ENCODE measurements at places on chromosomes 3 and 15. TPM values are rescaled to one million over a fixed set of nuclear protein-coding genes. Genes with fewer than 3 reads are reported as not detected.

ANKUB1 gene
- total RNA-seq = not detected

CHRM5 gene
- not detected for total RNA-seq

C3orf20 gene
- total RNA-seq = not detected

MYZAP gene
- total RNA-seq = 0.06 TPM

ITIH1 gene
- total RNA-seq = not detected

OXTR gene
- 8.4 TPM for total RNA-seq

BCHE gene
- total RNA-seq = 1.1 TPM

POPDC2 gene
- total RNA-seq = 0.06 TPM

TICRR gene
- total RNA-seq = 13.1 TPM

NEK10 gene
- total RNA-seq = 0.06 TPM

FANCI gene
- total RNA-seq = 49.4 TPM

GCNT3 gene
- 8.5 TPM for total RNA-seq

CP gene
- not detected for total RNA-seq

VGLL3 gene
- total RNA-seq = 7.9 TPM

OGG1 gene
- total RNA-seq = 27.4 TPM

IMPG2 gene
- total RNA-seq = under 0.01 TPM

ARL6IP5 gene
- 114 TPM for total RNA-seq

TGM4 gene
- total RNA-seq = not detected

CCNDBP1 gene
- total RNA-seq = 54.5 TPM

ZBED2 gene
- total RNA-seq = 2.4 TPM

CFAP100 gene
- total RNA-seq = not detected

SSUH2 gene
- total RNA-seq = 0.07 TPM

C15orf62 gene
- 0.63 TPM for total RNA-seq

PRC1 gene
- 251 TPM for total RNA-seq

KBTBD13 gene
- not detected for total RNA-seq

KCNAB1 gene
- total RNA-seq = not detected

CPA3 gene
- not detected for total RNA-seq

PIK3CB gene
- total RNA-seq = 8.8 TPM

GABRB3 gene
- total RNA-seq = 0.58 TPM

TLR9 gene
- total RNA-seq = not detected

ZKSCAN7 gene
- total RNA-seq = 5.7 TPM

PLSCR1 gene
- 47.8 TPM for total RNA-seq

SLC12A8 gene
- 17.9 TPM for total RNA-seq

MYL3 gene
- 4.2 TPM for total RNA-seq

LRRC31 gene
- 0.14 TPM for total RNA-seq

SNX22 gene
- total RNA-seq = 1.2 TPM

DPPA4 gene
- total RNA-seq = not detected

TNFAIP8L3 gene
- total RNA-seq = not detected

RGMA gene
- 0.40 TPM for total RNA-seq

CLRN1 gene
- not detected for total RNA-seq

LIPC gene
- total RNA-seq = 12.9 TPM

HIGD2B gene
- not detected for total RNA-seq

OR4F6 gene
- not detected for total RNA-seq

PLA1A gene
- total RNA-seq = 0.14 TPM

SERINC4 gene
- not detected for total RNA-seq

GOLGA6L10 gene
- total RNA-seq = 1.2 TPM

TAGLN3 gene
- 5.7 TPM for total RNA-seq

SYNPR gene
- total RNA-seq = not detected

CGNL1 gene
- 2.5 TPM for total RNA-seq

EID1 gene
- total RNA-seq = 202 TPM

NRROS gene
- total RNA-seq = 2.5 TPM

PDHB gene
- 103 TPM for total RNA-seq

ARRDC4 gene
- 18.3 TPM for total RNA-seq

CCDC54 gene
- total RNA-seq = not detected

GRK7 gene
- total RNA-seq = not detected

LRRIQ4 gene
- not detected for total RNA-seq

IL16 gene
- 0.12 TPM for total RNA-seq

PCBP4 gene
- 120 TPM for total RNA-seq
